ENCODE measurements at places on chromosomes 7 and 10.
A peak's percentile ranks its signal among the peaks of the same experiment; 100 is the strongest.

GRCh38 chr10:104563548-104563947, 77.5 kb upstream of the SORCS3 start:
- DNase-seq, result no peak

- no peak for DNase-seq
Observed at GRCh38 chr10:23253780-23254179, 61.7 kb downstream of the PTF1A start.

- DNase-seq, result no peak
Observed at GRCh38 chr10:118867768-118868167, 113.0 kb upstream of the CACUL1 start.

GRCh38 chr7:27095050-27095896, 527 bp downstream of the HOXA1 start:
- no peak for DNase-seq

DNA sequence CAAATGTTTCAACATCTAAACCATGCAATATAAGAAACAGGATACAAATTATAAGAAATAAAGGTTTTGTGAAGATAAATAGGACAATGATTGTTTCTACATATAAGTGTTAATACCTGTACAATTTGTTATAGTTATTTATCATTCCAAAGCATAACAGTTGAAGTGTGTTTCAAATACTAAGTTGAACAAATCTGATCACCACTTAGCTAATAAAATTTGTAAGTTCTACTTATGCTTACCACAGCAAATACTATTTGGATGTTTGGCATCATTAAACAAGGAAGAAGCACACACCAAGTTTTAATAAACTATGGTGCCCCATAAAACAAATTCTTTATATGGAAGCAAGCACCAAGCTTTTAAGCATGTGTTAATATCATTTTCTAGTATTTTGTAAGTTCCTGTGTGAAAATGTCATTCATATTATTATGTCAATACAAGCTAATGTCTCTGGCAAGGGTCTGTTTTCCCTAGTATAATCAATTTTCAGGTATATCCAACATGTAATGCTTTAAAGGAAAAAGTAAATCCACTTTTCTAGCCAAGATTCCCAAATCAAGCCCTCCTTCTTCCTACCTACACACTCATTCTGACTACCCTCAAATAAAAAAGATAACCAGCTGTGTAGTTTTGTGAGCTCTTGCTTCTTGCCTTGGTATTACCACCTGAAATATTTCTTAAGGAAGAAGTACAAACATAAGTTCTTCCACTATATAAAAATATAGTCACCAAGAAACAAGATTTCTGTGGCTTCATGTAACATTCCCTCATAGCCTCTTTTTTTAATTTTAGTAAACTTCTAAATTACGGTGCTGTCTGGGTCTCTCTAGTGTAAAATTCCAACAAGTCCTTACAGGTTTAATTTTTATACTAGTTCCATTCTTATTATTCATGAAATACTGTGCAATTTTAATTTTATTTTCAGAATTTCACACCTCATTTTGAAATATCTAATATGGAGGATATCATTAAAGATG, 9.2 kb downstream of the SKAP2 start:
- DNase-seq, result no peak

DNA sequence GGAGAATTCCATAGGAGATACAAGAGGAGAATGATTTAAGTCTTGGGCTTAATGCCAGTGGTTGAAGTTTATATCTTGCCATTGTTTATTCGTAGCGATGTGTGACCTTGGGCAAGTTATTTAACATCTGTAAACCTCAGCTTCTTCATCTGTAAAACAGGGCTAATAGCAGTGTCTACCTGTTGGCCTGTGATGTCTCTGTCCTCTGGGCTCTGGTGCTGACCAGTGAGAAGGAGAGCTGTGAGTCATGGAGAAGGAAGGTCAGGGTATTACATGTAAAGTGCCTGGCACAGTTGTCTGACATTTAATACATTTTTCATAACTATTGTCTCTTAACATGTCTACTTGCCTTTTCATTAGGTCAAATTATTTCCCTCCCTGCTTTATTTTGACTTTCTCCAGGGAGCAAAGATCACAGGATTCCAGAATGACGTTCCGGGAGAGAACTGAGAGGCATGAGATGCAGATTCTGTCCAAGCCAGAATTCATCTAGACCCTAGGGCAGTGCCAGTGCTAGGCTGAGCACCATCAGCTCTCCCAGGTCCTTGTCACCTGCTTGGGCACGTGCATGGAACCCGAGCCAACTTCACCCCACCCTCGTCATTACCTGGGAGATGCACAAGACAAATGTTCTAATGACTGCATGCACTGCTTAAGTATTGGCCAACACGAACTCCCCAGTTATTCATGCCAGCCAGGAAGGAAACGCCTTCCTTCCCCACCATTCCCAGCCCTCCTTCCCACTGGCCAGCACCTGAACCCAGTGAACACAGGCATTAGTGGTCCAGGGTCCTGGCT, 187.9 kb downstream of the DPY19L1 start:
- DNase-seq, result no peak

- no peak for DNase-seq
Observed at GRCh38 chr7:100266576-100267354, 40.7 kb upstream of the SPDYE3 start.

DNA sequence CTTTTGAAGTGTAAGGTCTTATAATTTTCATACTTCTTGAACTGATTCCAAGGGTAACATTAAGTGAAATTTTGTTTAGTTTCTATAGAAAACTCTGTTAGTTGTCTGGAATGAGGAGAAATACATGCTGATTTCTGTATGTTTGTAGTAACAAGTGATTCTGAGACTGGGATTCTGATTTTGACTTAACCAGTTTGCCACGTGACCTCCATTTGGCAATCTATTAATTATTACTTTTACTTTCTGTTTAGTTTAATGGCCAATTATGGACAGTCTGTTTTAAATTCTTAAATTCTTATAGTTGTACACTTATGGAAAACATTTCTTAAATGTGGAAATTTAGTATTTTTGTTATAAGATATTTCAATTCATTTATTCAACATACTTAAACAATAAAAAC, 163.1 kb downstream of the ADK start:
- no peak for DNase-seq

- no peak for DNase-seq
Observed at GRCh38 chr7:92504563-92504962, 23.8 kb downstream of the PEX1 start.

DNA sequence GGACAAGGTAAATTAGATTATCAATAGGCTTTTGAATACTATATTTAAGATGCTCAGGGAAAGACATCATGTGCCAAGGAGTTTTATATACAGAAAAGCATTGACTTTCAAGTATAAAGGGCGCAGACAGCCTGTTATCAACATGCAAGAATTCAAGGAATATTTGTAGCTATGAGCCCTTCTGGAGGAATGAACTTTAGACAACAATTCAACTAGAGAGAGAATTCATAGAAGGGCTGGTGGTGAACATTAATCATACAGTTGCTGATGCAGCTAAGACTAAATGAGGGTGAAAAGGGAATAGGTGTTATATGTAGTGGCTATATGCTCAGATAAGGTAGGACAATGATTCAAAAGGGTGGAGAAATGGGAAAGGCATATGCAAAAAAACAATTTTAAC, 41.2 kb downstream of the AOAH start:
- DNase-seq, result no peak

DNA sequence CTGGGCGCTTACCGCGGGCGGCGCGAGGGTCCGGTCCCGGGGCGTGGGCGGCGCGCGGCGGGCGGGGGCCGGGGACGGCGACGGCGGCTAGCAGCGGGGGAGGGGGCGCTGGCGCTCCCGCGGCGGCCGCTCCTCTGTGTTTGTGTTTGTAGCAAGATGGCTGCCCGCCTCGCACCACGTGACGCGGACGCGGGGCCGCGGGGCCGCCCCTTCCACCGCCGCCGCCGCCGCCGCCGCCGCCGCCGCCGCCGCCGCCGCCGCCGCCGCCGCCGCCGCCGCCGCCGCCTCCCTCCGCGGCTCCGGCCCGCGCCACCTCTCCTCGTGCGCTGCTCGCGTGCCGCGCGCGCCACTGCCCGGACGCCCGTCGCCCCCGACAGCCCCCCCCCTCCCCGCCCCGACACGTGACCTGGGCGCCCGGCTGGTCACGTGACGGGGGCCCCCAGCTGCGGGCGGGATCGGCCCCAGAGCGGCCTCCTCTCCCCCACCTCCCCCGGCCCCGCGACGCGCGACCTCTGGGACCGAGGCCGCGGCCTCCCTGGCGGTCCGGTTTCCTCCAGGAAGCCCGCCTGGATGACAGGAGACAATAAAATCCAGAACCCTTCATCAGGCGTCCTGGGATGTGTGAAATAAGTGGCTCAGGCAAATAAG, at the start of gene GIGYF1:
Gene GIGYF1, minus strand, starts transcription at position 153 of the 648 bp plus-strand sequence. CDS start 6,012 bp downstream, outside the sequence.
- peak; percentile 68 for DNase-seq

- no peak for DNase-seq
Observed at GRCh38 chr7:45196374-45196773, 38.8 kb downstream of the RAMP3 start.

DNA sequence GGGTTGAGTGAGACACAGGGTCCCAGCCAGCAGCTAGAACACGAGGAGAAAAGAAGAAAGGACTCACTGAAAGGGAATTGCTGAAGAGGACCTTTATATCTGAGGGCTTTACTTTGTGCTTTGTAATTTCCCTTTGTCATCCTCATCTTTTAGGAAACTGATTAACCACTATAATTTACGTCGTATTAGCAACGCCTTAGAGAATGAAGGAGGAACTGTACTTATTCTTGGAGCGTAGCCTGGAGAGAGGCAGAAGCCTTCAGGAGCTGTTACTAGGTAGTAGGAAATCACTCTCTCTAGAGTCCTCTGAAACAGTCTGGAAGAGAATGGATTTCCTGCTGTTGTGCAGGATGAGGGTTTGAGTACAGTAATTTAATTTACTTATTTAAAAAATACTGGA, 101.0 kb upstream of the STEAP1B start:
- DNase-seq, result no peak

DNA sequence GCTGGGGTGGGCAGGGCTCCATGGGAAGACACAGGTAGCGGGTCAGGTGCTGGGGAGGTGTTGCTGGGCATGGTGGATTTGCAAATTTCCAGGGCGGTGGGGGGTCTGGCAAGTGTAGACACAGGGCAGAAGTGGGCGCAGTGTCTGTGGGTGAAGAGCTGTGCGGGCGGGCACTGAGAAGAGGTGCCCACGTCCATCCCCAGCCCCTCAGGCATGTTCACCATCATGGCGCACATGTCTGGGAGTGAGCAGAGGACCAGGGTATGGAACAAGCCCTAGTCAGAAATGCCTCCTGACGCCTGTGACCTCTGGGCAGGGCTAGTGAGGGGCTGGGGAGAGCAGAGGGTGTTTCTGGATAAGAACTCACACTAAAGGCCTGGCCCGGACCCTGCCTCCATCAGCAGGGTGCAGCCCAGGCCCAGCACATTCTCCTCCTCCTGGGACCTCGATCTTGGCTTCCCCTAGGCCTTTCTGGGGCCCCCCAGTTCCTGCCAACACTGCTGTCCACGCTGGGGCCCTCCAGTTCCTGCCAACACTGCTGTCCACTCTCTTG, 612.9 kb downstream of the PTPRN2 start:
- no peak for DNase-seq

DNA sequence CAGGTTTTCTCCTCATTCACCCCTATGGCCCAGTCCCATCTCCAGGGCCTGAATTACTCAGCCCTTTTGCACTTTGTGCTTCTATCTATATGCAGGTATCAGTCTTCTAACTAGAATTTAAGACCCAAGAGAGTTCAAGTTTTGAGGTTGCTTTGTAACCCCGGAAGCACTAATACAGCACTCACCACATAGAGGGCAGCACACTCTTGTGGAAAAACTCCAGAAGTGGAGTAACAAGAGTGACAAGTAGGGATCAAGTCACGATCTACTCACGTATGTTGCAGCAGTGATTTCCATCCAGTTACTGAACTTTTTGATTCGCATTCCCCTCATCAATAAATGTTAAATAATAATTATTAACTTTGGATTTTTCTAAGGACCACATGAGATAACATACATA, 151.0 kb downstream of the CHCHD3 start:
- no peak for DNase-seq

- DNase-seq, result no peak
Observed at GRCh38 chr10:52443419-52444388, 129.6 kb downstream of the DKK1 start.

- DNase-seq, result no peak
Observed at GRCh38 chr7:34396437-34397064, 261.5 kb upstream of the NPSR1 start.

- no peak for DNase-seq
Observed at GRCh38 chr10:124344931-124345330, 73.8 kb downstream of the OAT start.

- no peak for DNase-seq
Observed at GRCh38 chr10:118571123-118571522, 24.3 kb downstream of the PRLHR start.

DNA sequence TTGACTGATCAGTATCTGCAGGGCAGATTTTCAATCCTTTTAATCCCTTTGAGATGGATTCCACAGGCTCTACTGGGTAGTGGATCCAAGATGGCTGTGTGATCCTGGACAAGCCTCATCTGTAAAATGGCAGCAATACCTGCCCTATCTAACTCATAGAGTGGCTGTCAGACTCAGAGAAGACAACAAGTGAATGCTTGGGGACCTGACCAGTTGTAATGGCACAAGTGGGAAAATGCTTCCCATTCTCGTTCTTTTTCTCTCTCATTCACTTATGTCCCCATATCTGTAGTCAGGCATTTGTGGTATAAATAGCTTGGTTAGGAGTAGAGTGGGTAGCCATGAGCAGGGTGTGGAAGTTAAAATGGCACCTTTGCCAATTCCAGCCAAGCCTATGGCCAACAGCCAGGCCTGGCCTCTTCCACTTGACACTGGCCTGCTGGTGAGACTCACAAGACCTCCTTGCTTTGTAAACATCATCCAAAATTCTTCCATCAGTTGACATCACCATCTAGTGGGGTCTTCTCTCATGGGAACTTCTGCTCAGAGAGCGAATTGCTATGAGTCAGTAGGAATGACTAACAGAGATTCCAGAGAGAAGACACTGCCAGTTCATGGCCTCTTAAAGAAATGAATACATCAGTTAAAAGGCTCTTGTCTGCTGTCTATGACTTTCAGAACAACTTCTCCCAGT, 150.1 kb downstream of the PLPP4 start:
- DNase-seq, result no peak

GRCh38 chr7:155344270-155344617, 46.6 kb downstream of the INSIG1 start:
- DNase-seq, result no peak

GRCh38 chr7:11616466-11616865, 215.5 kb downstream of the THSD7A start:
- DNase-seq, result no peak

DNA sequence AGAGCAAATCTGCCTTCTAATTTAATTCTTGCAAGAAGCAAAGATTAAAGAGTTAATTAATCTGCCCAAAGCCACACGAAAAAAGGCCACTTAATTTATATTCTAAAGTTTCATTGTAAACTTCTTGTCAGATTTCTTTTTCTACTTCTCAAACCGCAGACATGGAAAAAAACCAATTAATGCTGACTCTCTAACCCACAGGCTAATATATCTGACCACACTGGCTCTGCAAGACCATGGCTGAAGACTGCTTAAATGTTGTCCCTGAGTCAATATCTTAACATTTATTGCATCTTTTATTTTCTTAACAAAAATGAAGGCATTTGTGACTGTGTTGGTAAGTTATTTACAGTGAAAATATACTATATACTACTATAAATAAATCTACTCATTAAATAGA, 234.0 kb upstream of the SP8 start:
- no peak for DNase-seq

All from activated naive CD4-positive, alpha-beta T cell (primary cell).